Stimulated activated CD8-positive, alpha-beta memory T cell treated with anti-CD3 and anti-CD28 coated beads, Interleukin-15, amount 100 ng/mL, for 1 hour (primary cell): ENCODE measurements at places on chromosomes 2 and 18.

DNA sequence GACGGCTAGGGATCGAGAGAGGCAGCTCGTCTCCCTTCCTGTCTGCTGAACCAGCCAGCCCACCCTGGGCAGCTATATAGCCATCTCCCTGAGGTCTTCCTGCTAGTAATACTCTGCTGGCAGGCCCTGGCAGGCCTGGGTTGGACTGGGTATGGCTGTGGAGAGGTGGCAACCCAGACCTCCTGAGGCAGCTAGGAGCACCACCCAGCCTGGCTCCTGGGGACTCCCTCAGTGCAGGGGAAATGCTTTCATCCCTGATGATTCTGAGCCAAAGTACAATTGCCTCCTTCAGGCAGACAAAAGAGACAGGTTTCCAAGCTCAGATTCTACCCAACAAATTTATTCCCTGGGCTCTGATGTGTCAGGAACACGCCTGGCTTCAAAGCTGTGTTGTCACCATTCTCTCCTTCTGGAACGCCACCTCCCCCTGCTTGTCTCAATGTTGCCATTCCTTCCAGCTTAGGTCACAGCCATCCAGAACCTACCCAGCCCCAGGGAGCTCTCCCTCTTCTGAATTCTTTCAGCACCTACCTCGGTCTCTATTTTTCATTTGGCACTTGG, 4.7 kb upstream of the DNAJB2 start:
- DNase-seq: no peak

- no peak for DNase-seq
These were observed 36.0 kb downstream of the CHN1 start for GRCh38 chr2:174969091-174969734.

- DNase-seq: no peak
These were observed 38.1 kb downstream of the SDC1 start for GRCh38 chr2:20186855-20187187.

DNA sequence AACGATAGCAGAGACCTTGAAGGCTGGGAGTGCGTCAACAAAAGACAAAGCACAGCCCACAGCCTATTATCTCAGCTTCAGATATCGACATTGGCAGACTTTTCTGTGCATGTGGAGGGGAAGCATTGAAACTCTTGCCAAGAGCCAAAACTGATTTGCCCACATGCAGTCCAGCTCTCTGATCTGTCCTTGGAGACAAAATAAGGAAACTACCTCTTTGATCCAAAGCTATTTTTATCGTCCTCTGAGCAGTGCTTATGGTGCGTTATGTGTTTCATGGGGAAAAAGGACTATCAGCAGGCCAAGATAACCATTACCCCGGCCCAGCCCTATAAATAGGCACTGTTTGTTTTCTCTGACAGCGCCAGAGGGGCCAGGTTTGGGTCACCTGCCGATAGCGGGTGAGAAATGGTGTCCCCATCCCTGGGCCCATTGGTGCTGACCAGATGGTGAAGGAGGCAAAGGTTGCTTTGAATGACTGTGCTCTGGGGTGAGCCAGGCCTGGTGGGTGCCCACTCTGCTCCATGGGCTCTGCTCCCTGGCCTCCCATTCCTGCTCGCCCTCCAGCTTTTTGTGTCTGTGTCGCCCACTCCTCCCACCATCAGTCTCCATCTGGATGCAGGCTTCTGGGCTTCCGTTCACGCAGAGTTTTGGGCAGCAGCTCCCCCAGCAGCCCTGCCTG, 176.1 kb upstream of the HS6ST1 start:
- no peak for DNase-seq

DNA sequence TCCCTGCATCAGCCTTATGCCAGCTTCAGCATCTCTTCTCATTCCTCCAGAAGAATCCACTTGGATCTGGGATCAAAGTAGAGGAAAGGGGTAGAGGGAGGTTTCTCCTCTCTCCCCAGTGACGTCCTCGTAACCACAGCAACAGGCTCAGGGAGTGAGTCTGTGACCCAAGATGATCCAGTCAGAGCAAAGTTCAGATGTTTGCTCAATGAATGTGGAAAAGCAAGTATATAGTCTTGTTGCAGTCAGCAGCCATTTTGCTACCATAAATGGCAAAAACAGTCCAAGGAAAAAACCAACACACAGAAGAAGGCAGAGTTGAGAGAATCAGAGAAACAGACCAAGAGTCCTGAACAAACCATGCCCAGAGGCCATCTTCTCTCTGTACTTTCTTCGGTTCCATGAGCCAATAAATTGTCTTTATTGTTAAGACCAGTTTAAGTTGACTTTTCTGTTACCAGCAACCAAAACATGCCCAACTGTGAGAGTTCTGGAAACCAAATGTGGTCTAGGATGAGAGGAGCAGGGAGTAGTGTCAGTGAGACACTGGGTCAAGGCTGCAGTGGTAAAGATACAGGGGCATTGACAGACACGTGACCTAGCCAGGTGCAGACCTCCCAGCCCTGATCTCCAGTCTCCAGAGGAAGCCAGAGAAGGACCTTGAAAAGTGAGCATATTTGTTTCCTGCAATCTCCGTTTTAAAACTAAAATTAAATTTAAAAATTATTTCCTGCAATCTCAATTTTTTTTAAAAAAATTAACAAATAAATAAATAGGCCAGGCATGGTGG, 3.2 kb upstream of the CXCR1 start:
- DNase-seq: no peak

DNA sequence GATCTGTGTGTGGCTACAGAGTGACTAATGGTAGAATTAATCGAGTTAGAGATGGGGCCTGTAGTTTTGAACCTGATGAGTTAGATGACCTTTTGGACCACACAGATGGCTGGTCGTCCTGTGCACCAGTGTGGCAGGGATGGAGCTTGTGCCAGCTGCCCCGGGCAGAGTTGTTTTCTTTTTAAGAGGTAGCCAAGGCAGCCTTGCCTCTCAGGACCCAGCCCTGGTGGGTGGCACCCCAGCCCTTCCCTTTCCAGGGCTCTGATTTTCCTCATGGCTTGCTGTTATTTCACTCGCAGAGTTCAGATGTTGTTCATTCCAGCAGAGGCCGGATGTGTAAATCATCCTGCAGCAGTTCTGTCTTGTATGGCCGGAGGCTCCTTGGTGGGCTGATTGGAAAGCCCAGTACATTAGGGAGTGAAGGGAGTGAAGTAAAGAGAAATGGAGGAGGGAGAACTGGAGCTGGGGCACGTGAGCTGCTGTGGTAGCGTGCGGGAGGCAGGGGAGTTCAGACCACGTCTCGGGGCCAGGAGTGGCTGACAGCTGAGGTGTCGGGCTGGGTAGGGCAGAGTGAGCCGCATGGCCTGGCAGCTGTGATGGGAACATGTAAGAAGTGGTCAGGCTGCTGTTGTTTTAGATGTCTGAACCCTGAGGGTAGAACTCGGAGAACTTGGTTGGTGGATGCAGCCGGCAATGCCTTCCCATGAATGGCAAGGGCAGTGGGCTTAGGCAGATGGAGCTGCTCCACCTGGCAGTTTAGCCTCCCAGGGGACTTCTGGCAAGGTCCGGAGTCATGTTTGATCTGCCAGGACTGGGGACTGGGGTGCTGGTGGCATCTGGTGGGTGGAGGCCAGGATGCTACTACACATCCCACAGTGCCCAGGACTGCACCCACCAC, 28.8 kb downstream of the ASAP2 start:
- DNase-seq: no peak

- no peak for DNase-seq
These were observed 45.1 kb upstream of the RAB27B start for GRCh38 chr18:54783139-54783538.

- DNase-seq: no peak
These were observed 101.1 kb upstream of the ODC1 start for GRCh38 chr2:10549195-10549594.

DNA sequence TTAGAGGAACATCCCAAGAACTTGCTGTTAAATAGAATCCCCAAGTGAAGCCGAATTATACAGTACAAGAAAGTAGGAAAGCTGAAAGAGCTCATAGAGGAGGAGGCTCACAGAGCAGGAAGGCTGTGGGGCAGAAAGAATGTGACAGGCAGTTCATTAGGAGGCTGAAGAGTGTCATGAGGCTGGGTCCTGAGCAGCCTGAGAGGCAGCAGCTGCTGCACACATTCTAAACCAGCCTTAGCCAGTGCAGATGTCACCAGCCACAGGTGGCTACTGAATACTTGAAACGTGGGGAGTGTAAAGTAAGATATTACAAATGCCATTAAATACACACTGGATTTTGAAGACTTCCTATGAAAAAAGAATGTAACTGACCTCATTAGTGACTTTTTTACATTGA, 490.2 kb upstream of the KLHL29 start:
- DNase-seq: no peak

DNA sequence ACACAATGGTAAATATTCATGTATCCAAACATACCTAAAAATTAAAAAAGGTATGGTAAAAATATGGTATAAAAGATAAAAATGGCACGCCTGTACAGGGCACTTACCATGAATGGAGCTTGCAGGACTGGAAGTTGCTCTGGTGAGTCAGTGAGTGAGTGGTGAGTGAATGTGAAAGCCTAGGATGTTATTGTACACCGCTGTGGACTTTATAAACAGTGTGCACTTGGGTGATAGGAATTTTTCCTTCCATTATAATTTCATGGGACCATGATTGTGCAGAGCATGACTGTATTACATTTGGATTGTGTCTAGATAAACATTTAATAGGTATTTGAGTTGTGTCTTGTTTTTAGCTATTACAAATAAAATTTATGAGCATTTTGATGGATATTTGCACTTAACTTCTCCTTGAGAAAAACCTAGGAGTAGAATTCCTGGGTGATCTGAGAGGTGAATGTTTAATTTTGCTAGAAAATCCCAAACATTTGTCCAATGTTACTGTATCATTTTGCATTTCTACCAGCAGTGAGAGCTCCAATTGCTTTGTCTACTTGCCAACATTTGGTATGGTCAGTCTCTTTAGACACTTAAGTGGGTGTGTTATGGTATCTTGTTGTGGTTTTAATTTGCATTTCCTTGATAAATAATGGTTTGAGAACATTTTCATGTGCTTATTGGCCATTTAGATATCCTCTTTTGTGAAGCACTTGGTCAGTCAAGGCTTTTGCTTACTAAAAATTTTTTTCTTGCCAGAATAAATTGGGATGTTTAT, 81.7 kb downstream of the BCL2L11 start:
- DNase-seq: no peak

- no peak for DNase-seq
These were observed 63.4 kb downstream of the TACR1 start for GRCh38 chr2:75135776-75136400.
